GM12865 (cell line): ENCODE measurements at places on chromosomes 16 and 17.

DNA sequence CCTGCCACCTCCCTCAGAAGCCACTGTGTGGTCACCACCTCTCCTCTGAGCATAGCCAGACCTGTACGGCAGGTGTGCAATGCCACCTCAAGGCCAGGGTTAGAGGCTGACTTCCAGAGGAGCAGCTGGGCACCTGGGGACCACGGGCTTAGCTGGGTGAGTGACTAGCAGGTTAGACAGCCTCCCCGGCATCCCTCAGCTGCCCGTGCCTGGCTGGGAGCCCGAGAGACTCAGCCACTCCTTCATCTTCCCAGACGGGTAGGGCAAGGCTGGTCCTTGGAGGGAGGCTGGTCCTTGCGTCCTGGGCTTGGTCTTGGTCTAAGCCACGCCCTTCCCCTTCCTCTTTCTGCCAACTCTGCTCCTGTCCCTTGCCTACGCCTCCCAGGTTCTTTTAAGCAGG is 7.8 kb downstream of the CRHR1 start:
- DNase-seq = no peak

- DNase-seq = no peak
Measured at GRCh38 chr17:4087911-4088693, 54.7 kb downstream of the ZZEF1 start.

DNA sequence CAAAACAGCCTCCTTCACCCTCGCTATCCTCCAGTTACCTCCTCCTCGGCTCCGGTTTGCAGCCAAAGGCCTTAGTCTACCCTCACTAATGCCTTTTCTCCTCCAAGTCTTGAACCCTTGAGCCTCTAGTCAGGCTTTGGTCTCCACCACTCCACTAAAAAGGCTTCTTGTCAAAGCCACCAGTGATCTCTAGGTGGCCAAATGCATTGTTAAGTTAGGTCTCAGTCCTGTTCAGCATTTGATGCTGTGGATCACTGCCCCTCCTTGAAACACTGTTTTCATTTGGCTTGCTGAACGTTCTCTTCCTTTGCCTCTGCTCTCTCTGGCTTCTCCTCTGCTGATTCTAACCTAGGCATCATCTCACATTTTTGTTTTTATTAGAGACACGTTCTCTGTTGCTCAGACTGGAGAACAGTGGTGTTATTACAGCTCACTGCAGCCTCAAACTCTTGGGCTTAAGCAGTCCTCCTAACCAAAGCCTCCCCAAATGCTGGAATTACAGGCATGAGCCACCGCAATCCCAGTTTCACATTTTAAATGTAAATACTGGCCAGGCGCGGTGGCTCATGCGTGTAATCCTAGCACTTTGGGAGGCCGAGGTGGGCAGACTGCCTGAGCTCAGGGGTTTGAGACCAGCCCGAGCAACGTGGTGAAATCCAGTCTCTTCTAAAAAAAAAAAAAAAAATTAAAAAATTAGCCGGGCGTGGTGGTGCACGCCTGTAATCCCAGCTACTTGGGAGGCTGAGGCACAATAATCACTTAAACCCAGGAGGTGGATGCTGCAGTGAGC is 1.1 kb downstream of the SGF29 start:
- DNase-seq = no peak

- DNase-seq = no peak
Measured at GRCh38 chr16:54385141-54385540, 98.6 kb upstream of the IRX3 start.

DNA sequence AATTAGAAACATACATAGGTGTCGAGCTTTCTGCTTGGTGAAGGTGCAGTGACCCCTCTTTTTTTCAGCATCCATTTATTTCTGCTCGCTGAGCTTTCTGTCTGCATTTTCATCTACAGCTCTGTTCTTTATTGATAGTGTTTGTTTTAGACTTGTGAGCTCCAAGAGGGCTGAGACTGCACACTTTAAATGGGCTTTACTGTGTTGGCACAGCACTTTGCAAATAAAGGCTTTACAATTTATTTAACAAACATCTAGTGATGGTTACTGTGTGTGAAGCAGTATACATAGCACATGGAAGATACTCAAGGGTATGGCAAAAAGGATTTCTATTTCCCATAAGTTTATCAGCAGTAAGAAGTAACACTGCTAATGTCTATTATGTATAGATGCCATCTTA is 563.7 kb upstream of the HSBP1 start:
- DNase-seq = no peak

DNA sequence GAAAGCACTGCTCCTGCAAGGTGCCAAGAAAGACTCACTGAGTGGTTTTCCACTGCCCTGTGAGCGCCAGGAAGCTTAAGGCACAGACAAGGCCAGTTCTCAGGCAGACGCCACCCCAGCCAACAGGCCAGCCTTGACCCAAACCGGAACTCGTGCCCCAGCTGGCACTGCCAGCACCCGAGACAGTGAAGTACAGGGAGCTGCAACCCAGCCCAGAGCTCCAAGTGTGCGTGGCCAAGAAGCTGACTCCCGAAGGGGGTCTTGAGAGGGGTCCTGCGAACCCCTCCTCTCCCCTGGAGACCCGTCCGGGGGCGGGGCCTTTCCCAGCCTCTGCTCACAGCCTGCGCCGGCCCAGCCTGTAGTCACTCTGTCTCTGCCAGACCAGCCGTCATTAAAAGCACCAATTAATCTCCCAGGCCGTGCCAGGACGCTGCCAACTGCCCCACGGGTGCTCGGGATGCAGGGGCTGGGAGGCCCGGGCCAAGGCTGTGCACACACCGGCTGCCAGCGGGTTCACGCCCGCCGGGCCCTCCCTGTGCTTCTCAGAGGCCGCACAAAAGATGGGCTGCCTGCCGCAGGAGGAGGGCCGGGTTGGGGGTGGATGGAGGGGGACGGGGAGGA is 4.4 kb upstream of the SOX8 start:
- DNase-seq = no peak

- peak; percentile 40 for DNase-seq
Measured at GRCh38 chr17:28944862-28945741, 6.2 kb downstream of the PHF12 start.

DNA sequence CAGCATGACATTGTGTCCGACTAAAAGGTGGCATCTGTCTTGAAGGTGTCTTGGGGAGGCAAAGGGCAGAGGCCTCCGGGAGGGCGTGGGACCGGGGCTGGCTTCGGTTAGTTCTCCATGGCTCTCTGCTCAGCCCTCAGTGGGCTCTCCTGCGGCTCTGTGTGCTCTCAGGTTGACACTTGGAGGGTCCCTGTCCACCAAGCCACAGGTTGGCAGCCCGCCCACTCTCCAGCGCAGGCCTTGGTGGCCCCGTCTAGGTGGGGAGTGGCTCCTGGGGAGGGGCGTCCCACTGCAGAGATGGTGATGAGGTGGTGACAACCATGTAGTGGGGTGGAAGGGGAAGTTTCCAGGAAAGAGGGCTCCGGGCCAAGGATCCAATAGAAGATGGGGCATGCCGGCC is 31.6 kb downstream of the ADGRG5 start:
- DNase-seq = no peak

GRCh38 chr17:47705536-47706530 is 11.9 kb downstream of the TBKBP1 start:
- no peak for DNase-seq

- no peak for DNase-seq
Measured at GRCh38 chr16:12439399-12440227, 364.1 kb downstream of the CPPED1 start.

DNA sequence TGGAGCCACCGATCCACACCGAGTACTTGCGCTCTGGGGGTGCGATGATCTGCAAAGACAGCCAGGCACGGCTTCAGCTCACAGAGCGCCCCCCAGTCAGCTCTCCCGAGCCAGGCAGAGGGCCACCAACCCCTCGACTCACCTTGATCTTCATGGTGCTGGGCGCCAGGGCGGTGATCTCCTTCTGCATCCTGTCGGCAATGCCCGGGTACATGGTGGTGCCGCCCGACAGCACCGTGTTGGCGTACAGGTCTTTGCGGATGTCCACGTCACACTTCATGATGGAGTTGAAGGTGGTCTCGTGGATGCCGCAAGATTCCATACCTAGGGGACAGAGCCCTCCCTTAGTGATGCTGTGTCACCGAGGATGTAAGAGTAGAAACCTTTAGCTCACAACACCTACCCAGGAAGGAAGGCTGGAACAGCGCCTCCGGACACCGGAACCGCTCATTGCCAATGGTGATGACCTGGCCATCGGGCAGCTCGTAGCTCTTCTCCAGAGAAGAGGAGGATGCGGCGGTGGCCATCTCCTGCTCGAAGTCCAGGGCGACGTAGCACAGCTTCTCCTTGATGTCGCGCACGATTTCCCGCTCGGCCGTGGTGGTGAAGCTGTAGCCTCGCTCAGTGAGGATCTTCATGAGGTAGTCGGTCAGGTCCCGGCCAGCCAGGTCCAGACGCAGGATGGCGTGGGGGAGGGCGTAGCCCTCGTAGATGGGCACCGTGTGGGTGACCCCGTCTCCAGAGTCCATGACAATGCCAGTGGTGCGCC is 1.6 kb downstream of the ACTG1 start:
- peak; percentile 35 for DNase-seq

- peak; percentile 86 for DNase-seq
Measured at GRCh38 chr16:57084257-57084770, 8.1 kb upstream of the CPNE2 start.

- no peak for DNase-seq
Measured at GRCh38 chr16:24037335-24037734, 201.6 kb downstream of the PRKCB start.

DNA sequence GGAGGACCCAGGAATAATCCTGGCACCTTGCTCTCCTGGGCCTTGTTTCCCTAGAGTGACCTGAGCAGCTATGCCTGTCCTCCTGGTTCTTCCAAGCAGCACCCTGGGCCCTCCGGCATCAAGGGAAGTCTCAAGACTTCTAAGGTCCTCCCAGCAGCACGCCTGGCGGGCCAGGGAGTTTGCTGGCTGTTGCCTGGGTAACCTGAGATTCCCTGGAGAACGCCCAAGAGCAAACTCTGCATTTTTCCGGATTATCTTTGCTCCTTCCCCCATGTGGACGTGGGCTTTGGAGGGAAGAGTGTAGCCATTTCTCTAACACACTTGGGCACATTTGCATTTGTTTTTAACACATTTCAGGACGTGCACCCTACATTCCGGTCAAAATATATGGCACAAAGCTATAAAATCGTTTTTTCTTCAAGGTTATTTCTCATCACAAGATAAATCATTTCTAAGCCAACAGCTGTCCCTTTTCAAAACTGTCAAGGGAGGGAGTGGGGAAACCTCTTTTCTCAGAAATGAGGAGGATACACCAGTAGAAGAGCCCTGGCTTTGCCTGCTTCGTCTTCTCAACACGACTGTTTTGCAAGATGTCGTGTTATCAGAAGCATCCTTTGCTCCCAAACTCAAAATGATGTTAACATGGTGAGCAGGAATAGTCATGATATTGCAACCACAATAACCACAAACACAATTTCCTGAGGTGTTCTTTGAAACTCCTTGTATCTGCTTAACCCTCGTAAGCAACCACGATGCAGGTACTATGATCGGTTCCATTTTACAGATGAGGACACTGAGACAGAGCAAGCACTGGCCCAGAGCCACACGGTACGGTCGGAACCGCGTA is 116.5 kb downstream of the ADCY9 start:
- DNase-seq = no peak

- no peak for DNase-seq
Measured at GRCh38 chr17:419073-419735, 66.6 kb upstream of the RPH3AL start.

DNA sequence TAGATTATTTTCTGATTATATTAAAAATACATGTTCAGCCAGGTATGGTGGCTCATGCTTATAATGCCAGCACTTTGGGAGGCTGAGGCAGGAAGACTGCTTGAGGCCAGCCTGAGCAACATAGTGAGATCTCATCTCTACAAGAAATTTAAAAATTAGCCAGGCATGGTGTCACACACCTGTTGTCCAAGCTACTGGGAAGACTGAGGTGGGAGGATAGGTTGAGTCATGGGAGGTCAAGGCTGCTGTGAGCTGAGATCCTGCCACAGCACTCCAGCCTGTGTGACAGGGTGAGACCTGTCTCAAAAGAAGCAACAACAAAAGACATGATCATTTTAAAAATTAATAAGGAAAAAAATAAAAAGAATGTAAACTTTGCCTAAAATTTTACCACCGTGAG is 40.7 kb downstream of the PRAC1 start:
- no peak for DNase-seq

DNA sequence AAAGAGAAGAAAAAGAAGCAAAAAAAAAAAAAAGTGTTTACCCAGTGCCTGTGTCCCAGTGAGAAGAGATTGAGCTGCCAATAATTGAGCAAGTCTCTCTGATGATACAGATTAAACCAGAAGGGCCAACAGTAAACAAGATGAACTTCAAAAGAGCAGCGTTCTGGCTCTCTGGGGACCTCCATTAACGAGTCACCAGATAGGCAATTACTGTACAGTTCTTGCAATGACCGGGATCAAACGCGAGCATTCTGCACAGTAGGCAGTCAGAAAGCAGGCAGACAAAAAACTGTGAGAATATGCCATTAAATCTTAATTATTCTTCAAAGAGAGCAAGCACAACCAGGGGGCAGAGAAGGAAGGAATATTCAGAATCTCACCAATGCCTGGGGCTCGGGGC is 626.1 kb downstream of the TMEM114 start:
- DNase-seq = no peak

- DNase-seq = no peak
Measured at GRCh38 chr17:2962236-2962635, 101.2 kb downstream of the OR1D5 start.

DNA sequence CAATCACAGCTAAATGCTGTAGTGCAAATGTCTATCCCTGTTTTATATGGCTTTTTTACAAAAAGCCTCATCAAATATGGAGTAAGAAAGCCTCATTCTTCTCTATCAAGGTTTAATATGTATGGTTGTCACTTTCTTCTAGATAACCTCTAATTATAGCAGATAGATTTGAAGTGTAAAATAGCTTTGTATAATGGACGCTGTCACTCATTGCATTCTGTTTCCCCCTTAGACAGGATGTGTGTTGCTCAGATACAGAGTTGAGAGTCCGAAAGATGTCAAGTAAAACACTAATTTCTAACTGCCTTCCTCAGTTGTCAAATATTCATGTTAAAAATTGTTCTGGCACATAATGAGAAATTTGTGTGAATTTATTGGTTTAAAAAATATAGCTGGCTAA is 88.0 kb downstream of the NLK start:
- DNase-seq = no peak

- DNase-seq = no peak
Measured at GRCh38 chr17:81868674-81869220, 2.4 kb downstream of the ARHGDIA start.

GRCh38 chr16:28192806-28193529 is 18.8 kb downstream of the XPO6 start:
- DNase-seq = peak; percentile 85

GRCh38 chr17:64571746-64572145 is 65.0 kb downstream of the CEP95 start:
- no peak for DNase-seq

- DNase-seq = no peak
Measured at GRCh38 chr17:14699574-14700185, 398.8 kb downstream of the HS3ST3B1 start.

DNA sequence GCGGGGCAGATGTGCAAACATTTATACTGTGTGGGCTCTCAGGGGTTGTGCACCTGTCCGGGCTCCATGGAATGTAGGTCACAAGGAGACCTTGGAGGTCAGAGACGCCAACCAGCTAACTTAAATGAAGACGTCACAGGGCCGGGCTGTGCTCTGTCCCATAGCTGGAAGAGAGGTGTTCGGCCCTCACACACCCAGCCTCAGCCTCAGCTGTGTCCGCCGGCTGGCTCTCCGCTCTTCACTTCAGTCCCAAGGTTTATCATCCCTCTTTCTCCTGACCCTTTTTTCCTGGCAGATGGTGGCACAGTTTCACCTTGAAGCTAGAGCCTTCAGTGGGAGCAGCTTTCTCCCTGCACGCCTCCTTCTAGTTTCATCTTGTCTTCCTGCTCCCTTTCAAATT is 6.0 kb upstream of the RBFOX3 start:
- no peak for DNase-seq

- no peak for DNase-seq
Measured at GRCh38 chr17:39402890-39403605, 1.6 kb upstream of the FBXL20 start.
